Esophagus squamous epithelium (tissue), 5 donors: ENCODE measurements at places on chromosomes 5 and 9.

DNA sequence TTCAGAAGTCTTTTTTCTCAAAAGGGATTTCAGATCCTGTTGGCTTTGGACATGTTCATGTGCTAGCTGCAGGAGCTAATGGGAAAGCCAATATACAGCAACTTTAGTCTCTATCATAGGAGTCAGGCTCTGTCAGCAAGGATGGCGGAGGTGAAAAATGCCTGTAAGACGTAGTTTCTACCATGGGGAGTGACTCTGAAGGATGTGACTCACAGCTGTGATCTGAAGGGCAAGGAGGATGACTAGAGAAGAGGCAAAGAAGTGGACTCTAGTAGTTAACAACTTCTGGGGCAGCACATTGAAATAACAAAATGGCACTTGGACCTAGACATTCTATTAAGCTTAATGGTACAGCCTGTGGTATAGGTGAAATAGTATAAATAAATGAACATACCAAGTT is 3.1 kb upstream of the NDUFS4 start:
- DNase-seq, result no peak

- no peak for DNase-seq
Observed at GRCh38 chr9:94210616-94211603, 48.2 kb upstream of the ZNF169 start.

DNA sequence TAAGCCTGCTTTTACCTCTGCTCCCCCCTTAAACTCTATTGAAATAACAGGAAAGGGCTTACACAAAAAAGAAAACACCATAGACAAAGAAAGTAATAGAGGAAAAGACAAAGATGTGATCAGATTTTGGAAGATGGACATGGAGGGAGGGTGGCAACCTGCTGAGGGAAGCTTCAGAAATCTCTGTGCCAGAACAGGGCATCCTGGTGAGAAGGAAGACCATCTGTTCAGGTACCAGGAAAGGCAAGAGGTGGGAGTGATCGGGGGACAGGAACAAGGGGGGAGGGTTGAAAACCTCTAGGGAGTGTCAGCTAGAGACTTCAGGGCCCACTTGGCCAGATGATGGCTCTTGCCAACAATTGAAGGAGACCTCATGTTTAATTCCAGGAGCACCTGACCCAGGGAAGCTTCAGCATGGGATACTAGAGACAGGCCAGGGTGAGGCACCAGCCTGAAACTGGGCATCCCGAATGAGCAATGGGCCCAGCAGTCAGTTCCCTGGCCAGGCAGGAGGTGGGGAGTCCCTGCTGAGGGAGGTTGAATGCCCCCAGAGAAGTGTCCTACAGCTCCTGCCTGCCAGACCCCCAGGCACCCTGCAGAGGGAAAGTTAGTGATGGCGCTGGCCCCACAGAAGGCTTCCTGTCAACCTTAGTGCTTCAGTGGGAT is 8.2 kb downstream of the SQSTM1 start:
- DNase-seq, result no peak

GRCh38 chr5:36177715-36178523 is 26.0 kb downstream of the SKP2 start:
- DNase-seq, result no peak

DNA sequence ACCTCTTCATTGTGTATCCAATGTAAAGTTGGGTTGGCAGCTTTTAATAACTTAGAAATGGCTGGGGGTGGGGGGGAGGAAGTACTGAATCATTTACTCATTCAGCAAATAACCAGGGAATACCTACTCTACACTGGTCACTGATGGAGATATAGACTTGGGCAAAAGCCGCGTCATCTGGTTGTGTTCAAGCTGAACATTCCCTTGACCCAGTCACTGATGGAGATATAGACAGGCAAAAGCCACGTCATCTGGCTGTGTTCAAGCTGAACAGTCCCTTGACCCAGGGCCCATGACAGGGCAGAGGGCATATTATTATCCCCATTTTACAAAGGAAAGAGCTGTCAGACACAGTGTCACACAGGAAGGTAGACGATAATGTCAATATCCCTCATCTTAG is 32.6 kb downstream of the FOXI1 start:
- no peak for DNase-seq

GRCh38 chr5:10927608-10928007 is 166.6 kb upstream of the DAP start:
- no peak for DNase-seq

DNA sequence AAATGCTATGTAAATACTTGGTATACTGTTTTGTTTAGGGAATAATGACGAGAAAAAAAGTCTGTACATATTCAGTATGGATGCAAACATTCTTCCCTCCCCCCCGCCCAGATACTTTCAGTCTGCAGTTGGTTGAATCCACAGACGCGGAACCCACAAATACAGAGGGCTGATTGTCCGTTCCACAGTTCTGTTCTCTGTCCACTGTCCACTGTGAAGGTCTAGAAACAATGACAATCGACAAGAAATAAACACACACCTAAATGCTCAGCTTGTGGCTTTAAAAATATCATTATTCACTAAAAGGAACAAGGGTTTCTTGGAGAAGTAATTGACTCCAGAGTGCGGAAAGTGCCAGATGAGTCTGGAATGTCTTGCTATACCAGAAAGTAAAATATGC is 109.1 kb downstream of the TMEM161B start:
- DNase-seq, result no peak

- DNase-seq, result no peak
Observed at GRCh38 chr5:93636837-93637236, 53.8 kb downstream of the NR2F1 start.

DNA sequence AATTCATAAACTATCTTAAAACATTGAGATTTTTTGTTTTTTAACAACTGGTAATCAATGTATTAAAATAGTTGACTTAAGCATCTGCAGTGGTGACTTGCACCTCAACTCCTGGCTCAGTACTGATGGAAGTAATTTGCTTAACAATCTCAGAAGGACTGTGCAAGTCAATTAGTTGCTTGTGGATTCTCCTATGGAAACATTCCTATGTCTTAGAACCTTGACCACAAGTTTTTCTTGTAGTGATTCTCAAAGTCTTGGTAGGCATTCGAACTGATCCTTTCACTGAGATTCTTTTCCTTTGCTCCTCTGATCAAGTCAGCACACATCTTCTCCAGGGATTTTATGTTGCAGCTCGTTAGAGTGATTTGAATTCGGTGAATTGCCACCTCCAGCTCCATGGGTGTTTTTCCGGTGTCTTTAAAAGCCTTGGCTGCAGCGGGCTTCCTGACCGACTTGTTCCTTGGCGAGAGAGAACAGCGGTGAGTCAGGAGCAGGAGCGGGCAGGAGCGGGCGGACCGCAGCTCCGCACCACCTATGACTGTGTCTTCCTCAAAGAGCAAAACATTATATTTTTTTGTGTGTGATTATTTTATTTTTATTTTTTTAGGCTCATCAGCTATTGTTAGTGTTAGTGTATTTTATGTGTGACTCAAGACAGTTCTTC is 21.1 kb downstream of the HMGXB3 start:
- DNase-seq, result no peak

GRCh38 chr9:10274175-10274574 is 338.6 kb downstream of the PTPRD start:
- DNase-seq, result no peak

DNA sequence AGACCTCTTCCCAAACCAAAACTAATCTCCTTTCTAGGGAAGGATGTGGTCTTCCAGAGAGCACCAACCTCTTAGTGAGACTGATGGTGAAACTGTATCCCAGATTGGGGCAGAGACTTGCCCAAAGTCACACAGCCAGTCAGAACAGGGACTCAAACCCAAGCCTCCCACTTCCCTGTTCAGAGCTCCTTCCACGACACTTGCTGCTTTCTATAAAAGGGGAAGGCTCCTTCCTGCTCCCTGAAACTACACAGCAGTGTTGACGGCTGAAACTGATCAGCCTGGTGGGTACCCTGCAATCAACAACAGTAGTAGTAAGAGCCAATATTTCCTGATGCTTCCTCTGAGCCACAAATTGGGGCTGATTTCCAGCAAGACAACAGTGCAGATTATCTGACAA is 1.5 kb downstream of the TOR2A start:
- DNase-seq, result no peak

DNA sequence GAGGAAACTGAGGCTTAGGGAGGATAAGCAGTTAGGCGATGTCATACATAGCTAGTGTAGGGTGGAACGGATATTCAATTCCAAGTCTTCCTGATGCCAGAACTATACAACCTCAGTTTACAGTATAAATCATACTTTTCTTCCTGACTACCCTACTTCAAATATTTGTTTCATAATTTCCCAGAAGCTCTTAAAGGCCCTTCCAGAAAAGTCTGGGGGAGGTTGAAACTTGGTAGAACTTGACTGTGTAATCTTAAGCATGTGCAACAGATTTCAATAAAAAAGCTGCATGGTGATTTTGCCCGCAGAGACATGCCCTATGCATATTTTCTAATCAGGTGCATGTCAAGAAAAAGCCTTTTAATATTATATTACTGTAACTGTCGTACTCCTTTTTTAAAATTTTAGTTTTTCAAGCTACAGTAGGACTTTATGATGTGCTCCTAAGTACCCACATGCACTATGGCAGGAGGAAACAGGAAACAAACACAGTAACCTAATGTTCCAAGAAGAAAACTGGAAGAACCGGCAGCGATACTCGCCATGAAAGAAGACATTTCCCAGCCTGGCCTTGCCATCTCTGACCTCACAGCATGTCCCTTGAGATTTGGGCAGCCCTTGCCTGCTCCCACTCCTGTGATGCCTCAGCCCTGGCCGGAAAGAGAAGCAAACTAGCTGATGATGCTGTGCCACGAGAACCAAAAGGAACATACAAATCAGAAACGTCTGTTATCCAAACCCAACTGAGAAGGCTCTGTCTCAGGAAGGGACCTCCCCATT is 266.0 kb downstream of the EFNA5 start:
- no peak for DNase-seq

- no peak for DNase-seq
Observed at GRCh38 chr9:76181020-76181641, 213.1 kb downstream of the RFK start.

DNA sequence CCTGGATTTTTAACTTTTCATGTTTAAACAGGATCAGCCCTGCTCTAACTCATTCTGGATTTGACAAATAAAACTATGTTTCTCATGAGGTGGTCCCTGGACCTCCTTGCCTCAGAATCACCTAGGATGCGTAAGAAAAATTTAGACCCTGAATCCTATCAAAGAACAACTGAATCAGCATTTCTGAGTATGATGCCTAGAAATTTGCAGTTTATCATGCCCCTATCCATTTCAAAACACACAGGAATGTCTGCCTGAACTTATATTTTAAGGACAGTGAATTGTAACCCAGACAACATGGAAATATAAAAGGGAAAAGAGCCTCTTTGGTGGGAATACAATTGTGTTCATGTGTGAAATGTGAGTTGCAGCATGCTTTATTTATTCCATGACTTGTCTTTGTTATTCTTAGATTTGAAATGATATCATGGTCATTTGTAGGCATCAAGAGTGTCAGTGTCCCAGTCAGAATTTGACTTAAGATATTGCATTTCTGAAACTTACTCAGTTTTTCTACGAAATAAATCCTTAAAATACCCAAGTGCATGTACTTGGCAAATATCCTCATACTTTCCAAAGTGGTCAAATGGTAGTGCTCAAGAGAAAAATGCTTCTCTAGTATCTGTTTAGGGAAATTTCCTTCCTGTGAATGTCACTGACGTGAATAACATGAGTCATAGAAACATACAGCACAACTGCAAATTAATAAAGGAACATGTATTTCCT is 144.3 kb downstream of the GIN1 start:
- DNase-seq, result no peak

DNA sequence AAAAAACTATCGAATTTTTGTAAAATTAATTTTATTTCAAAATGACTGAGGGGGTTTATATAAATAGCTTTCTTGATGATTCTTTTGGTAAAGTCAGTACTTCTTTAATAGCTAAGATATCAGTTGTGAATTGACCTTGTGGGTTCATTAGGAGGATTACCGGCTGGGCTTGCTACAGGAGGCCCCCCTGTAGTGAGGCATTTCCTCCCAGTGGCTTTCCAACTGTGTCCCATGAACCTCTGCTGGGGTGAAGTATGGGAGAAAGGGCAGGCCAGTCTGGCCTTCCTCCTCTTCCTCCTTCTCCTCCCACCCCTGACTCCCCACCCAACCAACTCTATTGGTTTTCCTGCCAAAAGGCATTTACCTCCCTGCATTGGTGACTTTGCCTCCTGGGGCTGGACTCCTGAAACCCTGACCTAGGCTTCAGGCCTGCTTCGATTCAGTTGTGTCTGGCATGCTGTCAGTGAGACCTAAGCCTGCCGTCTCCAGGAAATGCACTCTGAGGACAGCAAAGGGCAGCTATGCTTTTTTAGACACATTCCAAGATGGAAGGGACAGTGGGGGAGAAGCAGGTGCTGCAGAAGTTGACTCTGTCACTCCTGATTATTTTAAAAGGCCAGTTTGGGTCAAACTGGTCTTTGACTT is 144.8 kb downstream of the HSPA4 start:
- DNase-seq, result no peak

DNA sequence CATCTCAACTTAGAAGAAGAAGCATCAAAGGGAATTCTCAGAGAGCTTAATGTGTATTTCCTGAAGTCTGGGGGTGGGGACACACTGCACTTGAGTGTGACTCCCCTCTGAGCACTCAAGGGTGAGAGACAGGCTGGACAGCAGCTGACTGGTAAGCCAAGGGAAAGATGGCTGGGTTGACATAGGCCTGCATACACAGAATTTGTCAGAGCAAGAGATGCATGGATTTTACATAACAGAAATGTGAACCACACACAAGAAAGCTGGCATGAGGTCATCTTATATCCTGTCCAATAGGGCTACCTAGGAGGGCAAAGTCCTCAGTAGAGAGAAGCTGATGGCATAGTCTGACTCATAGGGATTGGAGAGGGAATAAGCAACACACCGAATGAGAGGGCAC is 114.3 kb upstream of the EPB41L4A start:
- no peak for DNase-seq

GRCh38 chr9:28848671-28849070 is 1275.4 kb upstream of the C9orf72 start:
- DNase-seq, result no peak

DNA sequence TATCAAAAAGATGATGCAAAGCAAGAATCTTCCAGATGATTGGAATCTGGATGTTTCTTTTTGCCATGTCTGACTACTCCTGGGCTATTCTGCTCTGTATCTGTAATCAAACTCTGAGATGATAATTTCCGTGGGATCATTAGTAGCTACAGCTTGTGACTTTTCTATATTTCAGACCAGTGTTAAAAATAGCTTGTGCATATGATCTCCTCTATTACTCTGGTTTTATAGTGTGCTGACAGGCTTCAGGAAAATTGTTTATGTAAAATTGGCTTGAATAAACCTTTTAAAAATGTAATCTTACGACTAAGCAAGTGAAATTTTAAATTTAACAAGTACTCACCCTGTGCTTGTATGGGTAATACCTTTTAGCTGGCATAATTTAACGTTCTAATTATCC is 40.4 kb downstream of the NAA35 start:
- no peak for DNase-seq

- no peak for DNase-seq
Observed at GRCh38 chr9:104258296-104259011, 164.3 kb downstream of the SMC2 start.
